ENCODE measurements at places on chromosomes 1 and 21.

- no peak for DNase-seq
Observed at GRCh38 chr1:215502081-215502480, 65.0 kb upstream of the KCTD3 start.

DNA sequence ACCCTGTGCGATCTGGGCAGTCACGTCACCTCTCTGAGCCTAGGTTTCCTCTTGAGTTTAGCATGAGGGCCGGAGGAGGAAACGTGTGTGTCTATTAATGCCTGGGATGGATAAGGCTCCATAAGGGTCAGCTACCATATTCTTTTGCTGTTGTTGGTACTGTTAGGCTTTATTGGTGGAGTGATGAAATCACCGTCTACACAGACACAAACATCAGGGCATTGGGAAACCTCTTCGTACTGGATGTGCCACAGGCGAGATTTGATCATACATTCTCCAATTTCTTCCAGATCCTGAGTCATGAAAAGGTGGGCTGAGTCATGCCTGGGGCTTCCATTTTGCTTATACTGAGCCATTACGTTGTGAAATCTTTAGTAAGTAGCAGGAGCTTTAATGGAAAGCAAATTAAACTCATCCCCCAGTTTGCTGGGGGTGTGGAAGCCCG lies 24.9 kb upstream of the GRHL3 start:
- DNase-seq = no peak

DNA sequence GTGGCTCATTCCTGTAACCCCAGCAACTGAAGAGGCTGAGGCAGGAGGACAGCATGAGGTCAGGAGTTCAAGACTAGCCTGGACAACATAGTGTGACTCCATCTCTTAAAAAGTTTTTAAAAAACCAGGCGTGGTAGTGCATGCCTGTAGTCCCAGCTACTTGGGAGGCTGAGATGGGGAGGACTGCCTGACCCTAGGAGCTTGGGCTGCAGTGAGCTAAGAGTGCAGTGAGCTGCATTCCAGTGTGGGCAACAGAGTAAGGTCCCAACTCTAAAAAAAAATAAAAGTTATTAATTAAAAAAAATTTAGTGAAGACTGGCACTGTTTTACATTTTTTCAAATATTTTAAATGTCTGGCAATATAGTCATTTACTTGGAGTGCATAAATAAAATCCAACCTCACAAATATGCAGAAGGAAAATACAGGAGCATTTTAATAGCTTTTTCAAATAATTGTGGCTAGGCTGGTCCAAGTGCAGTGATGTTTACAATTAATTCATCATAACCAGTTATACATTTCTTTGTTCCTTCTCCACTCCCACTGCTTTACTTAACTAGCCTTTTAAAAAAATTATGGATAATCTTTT lies 10.8 kb downstream of the ZBTB8OS start:
- DNase-seq = no peak

- DNase-seq = no peak
Observed at GRCh38 chr21:26570203-26570602, 2.9 kb downstream of the CYYR1 start.

DNA sequence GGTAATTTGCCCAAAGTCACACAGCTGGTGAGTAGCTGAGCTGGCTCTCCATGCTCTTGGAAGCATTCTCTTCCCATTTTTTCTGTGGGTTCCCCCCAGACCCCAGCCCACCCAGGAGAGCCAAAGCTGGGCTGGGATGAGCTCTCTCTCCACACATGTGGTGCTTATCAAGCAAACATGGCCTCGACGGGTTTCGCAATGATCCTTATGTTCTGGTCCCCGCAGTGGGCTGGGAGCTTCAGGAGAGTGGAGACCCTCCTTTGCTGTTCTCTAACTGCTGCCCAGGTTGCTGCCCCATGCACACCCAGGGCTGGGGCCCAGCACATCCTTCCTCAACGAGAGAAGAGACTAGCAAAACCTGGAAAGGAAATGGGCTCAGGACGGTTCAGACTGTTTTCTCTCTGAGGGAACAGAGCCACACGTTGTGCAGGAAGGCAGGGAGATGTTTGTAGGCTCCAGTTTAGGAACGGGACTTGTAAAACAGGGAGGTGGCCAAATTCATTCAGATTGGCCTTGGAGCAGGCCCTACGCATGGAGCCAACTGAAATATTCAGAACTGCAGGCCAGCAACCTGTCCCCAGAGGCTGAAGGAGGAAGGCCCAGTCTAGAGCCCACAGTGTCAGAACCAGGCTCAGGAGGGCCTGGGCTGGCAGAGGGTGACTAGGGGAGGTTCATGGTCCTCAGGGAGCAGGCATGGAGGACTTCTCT lies 27.2 kb upstream of the CSF1 start:
- peak; percentile 64 for DNase-seq
